Stimulated activated CD4-positive, alpha-beta T cell treated with anti-CD3 and anti-CD28 coated beads, Interleukin-2, amount 100 ng/mL, for 24 hours (primary cell): ENCODE measurements at places on chromosomes 7 and 10.

- no peak for DNase-seq
Measured at GRCh38 chr10:117133273-117134055, 4.6 kb downstream of the VAX1 start.

GRCh38 chr7:128221929-128222403 lies 19.1 kb upstream of the LEP start:
- no peak for DNase-seq

DNA sequence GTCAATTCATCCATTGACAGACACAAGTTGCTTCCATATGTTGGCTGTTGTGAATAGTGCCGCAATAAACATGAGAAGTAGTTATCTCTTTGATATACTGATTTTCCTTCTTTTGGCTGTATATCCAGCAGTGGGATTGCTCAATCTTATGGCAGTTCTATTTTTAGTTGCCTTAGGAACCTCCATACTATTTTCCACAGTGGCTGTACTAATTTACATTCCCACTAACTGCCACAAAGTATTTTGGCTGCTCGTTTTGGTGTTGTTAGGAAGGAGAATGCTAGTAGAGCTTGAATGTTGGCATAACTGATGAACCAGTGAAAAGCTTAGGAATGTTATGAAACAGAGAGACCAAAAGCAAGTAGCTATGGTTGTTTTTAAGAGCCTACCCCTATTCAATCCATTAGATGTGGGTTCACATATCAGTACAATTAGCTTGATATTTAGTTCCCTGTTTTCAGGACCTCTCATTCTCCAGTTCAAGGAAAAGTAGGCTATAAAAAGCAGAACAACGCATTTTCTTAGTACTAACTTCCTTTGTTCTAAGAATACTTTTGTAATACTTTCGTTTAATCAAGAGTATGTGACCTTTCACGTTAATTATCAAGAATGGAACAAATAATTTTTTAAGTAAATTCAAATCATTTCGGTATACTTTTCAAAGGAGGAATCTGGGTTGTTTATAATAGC lies 100.3 kb downstream of the FAS start:
- no peak for DNase-seq

GRCh38 chr7:112272921-112273561 lies 66.5 kb downstream of the ZNF277 start:
- no peak for DNase-seq
